ENCODE measurements at places on chromosomes 4 and X.

DNA sequence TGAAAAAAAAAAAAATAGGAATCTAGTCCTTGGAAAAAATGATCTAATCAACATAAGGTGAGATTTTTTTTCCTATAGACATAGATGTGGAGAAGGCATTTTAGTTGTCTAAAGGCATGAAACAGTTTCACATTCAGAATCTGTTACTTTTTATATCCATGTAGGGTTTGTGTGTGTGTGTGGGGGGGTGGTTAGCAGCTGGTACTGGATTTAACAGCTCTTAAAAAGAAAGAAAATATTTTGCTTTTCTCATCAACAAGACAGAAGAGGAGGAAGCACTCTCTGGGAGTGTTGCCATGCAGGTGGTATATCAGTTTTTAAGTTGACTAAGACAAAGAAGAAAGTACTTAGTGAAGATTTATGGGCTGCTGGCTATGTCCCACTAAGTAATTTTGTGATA is 122.3 kb downstream of the VCX3B start:
- DNase-seq: no peak

GRCh38 chr4:183405303-183405702 is 39.1 kb upstream of the CDKN2AIP start:
- no peak for DNase-seq

DNA sequence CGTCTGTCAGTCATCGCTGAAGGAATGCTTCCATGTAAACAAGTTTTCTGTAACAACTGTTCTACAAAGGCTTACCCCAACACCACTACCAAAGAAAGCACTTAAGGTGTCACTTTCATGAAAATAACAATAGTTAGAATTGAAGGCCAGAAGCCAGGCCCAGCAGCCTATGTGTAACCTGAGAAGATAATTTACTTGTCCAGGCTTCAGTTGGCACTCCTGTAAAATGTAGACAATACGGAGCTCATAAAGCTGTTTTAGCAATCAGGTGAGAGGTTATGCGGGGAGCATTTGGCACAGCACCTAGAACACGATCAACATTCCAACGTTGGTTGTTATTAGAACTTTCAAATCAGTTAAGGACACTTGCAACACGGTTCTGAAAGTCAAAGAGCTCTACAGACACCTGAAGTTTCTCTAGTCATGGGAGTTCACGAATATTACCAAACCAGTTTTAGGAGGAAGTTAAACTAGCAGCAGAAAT is 15.7 kb downstream of the ADGRA3 start:
- DNase-seq: no peak

GRCh38 chr4:10565166-10565780 is 108.0 kb upstream of the ZNF518B start:
- no peak for DNase-seq

Data from activated T-cell treated with anti-CD3 and anti-CD28 coated beads for 4 hours (primary cell).